Left lung (tissue), 14 donors: ENCODE measurements at places on chromosomes 2 and 18.

GRCh38 chr2:15042801-15043217, 410.3 kb downstream of the LRATD1 start:
- DNase-seq: no peak

GRCh38 chr18:46163091-46163490, 58.9 kb downstream of the HAUS1 start:
- no peak for DNase-seq

DNA sequence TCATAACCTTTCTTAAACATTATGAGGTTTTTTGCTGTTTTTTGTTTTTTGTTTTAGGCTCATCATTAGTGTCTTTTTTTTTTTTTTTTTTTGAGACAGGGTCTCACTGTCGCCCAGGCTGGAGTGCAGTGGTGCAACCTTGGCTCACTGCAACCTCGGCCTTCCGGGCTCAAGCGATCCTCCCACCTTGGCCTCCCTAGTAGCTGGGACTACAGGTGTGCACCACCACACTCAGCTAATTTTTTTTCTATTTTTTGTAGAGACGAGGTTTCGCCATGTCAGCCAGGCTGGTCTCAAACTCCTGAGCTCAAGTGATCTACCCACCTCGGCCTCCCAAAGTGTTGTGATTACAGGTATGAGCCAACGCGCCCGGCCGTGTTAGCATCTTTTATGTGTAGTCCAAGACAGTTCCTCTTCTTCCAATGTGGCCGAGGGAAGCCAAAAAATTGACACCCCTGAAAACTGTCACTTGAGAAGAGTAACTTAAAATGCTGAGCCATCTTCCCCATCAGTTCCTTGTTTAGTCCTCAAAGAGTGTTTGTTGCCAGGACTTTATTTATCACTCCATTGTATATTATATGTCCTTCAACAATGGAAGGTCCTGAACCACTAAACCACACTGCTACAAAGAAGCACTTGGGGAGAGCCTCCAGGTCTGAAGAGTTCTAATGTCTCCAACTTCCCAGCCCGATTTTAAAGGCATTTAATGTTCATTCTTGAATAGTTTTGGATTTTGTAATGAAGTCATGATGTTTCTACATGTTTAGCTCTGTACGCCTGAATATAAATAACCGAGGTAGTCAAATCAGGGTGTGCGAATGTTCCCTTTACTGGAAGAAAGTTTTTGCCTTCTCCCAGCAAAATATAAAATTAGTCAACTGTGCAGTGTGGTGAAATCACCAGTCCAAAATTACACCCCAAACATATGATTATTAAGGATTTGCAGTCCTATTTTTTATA, 26.4 kb downstream of the ZNF516 start:
- no peak for DNase-seq

DNA sequence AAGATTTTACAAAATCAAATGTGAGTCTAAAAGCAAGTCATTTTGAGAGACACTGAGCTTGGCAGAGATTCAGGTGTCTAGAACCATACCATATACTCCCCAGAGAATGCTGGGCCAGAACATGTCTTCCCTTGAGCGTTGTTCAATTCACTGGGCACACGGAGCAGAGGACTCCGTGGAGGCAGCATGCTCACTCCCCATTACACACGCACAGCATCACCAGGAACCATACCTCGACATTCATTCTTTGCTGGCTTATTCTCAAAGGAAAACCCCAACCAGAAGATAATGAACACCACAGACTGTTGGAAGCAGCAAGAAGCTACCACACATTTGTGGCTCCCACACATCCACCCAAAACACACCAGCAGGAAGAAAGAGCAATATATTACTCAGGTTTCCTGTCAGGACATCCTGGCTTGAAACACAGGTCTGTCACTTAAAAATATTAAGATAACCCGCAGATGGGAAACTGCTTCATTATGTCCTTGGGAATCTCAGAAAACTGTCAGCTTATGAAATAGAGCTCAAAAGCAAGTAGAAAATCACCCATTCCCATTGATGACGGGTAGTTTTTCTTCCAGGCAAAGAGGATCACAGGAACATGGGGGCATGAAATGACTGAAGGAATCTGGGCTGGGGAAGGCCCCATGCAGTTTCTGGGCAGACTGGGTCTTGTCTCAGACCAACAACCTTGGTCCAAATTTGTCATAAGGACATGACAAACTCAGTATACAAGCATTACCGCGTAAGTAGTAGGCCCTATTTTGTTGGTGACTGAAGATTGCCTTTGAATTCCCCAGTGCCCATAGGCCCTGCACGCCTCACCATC, 46.4 kb downstream of the PCBP1 start:
- DNase-seq: no peak

GRCh38 chr2:65654496-65654895, 222.1 kb upstream of the SPRED2 start:
- no peak for DNase-seq

- no peak for DNase-seq
These were observed 98.9 kb upstream of the EPC2 start for GRCh38 chr2:148545390-148546256.

GRCh38 chr2:237549643-237550415, 16.5 kb upstream of the PRLH start:
- no peak for DNase-seq

DNA sequence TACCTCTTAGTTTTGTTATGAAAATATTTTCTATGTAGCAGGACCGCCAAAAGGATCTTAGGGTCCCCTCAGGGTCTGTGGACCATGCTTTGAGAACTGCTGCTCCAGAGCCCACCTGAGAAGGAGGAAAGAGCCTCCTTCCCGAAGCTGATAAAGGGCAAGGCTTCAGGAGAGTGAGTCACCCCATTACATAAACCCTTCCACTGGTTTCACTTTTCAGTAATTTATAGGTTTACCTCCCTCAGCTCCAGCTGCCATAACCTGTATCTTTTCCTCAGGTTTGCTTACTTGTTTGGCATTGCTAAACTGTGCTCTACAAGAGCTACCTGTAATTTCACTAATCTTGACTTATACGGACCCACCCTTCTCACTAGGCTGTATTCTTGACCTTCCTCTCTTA, 6.6 kb downstream of the TTLL4 start:
- DNase-seq: no peak
